ENCODE measurements at places on chromosomes 5 and 9. TPM values are rescaled to one million over a fixed set of nuclear protein-coding genes. Genes with fewer than 3 reads are reported as not detected.

AGGF1 gene
- 25.5 TPM for total RNA-seq

PDGFRB gene
- total RNA-seq, result 366 TPM

C6 gene
- total RNA-seq, result 27.9 TPM

KCNV2 gene
- total RNA-seq, result not detected

IFNA7 gene
- not detected for total RNA-seq

TRIM36 gene
- 1.9 TPM for total RNA-seq

MED7 gene
- 7.5 TPM for total RNA-seq

Measured in omental fat pad (tissue), 4 donors.